Left hindlimb (tissue), 1 donor: ENCODE measurements at places on chromosomes 7 and 10.

- DNase-seq: no peak
These were observed 313.0 kb upstream of the NPVF start for GRCh38 chr7:25541094-25541821.

DNA sequence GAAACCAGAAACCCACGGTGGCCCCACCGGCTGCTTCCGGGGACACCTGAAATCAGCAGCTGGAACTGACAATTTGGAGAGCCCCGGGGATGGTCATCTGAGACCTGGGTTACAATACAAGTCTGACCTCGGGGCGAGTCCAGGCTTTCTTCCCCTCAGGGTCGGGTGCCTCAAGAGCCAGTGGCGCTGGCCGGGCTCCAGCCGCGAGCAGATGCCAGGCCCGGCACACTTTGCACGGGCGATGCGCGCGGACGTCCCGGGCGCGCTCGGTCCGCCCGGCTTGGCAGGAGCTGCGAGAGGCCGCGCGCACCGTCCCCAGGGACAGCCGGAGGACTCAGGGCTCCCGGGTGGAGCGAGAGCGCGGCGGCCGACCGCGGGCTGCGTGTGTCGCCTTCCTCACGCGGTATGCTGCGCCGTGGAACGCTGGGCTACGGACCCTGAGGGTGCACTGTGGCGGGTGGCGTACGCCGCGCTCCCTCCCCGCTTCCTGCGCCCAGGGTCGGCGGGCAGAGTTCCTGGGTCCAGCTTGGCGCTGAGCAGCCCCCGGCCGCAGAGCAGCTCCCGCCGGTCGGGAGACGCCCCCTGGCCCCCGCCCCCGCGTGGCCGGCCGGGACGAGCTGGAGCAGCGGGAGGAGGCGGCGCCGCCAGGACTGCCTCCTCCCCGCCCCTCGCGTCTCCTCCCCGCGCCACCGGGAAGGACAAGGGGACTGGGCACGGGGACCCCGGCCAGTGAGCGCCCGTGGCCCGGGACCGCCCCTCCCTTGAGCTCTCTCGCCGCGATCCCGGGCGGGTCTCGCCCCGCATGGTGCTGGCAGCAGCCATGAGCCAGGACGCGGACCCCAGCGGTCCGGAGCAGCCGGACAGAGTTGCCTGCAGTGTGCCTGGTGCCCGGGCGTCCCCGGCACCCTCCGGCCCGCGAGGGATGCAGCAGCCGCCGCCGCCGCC, at the start of gene RBM20:
Gene RBM20, plus strand, starts transcription at position 684 of the 945 bp plus-strand sequence. Its CDS starts 119 bp downstream, at position 803.
- peak; percentile 72 for DNase-seq

DNA sequence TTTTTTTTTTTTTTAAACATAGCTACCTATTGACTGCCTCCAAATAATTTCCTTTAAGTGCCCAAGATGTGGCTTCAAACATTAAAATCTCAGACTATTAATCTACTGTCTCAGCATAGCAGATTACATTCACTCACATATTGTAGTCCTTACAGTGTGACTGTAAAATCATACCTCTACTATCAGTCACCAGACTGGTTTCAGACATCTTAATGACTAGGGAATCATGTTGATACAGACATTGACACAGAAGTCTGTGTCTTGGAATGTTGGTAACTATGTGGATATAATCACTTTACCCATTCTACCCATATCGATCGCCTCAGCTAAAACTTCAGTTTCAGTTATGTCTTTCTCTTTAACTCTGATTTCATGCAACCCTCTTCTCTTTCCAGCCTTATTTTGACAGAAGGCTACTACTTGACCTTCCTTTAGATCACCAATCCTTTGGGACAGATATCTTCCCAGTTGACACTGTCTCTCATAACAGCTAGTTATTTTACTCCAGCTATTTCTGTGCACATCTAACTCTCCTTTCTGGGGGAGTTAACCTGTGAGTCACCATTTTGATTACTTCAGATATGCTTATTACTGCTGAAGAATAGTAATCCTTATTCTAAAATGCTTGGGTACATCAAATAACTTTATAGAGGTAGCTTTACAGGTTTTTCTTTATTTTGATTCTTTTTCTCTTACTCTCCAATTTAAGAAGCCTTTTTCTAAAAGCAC, 7.0 kb downstream of the TNKS2 start:
- DNase-seq: no peak

DNA sequence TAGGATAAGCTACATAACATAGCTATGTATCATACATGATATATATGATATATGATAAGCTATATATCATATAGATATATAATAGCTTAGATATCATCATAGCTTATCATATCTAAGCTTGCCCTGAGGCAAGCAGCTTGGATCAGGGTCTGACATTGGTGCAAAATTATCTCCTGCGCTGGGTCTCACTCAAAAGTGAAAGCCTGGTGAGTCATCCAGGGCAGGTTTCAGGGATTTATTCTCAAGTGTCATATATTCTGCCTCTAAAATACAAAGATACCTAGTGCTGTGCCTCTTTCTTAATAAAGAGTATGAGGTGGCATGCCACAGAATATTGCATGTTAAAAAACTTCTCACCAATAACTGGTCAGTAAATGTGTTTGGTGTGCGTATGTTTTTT, 105.9 kb downstream of the CDC14C start:
- no peak for DNase-seq
